ENCODE measurements at places on chromosomes 5 and 9.

- DNase-seq, result no peak
Measured at GRCh38 chr9:1140057-1140456, 89.9 kb downstream of the DMRT2 start.

GRCh38 chr9:110050925-110051355 lies 157.0 kb downstream of the C9orf152 start:
- no peak for DNase-seq

DNA sequence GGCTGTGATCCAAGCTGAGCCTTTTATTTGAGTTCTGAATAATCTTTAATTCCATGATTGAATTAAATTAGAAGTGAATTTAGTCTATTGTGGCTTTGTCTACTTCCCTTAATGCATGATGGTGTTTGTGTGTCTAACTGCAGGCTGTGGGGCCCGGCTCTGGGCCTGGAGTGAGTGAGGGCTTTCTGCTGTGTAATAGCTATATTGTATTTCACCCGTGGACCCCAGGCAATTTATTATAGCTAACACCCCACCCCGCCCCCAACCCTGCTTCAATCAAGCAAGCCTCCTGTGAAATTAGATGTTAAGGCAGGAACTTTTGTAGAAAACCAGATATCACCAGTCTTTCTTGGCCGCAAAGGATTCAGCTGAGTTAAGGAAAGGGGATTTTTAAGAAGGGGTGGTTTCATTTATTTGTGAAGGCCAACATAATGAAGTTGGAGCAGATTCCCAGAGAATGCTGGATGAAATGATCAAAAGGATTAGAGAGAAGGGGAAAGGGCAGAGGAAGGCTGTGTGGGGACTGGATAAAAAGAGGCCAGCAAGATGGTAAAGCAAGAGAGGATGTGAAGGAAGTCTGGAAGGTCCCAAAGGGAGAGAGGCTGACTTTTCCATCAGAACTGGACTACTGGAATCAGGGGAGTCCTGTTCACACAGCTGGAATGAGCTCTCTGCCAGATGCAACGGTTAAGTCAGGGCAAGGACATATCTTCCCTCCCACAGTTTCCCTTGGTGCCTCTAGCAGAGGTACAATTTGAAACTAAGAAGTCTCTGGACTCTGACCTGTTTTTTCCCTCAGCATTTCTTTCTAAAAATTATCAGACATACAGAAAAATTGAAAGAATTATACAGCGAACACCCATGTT lies 125.3 kb upstream of the SAP30L start:
- DNase-seq, result no peak

DNA sequence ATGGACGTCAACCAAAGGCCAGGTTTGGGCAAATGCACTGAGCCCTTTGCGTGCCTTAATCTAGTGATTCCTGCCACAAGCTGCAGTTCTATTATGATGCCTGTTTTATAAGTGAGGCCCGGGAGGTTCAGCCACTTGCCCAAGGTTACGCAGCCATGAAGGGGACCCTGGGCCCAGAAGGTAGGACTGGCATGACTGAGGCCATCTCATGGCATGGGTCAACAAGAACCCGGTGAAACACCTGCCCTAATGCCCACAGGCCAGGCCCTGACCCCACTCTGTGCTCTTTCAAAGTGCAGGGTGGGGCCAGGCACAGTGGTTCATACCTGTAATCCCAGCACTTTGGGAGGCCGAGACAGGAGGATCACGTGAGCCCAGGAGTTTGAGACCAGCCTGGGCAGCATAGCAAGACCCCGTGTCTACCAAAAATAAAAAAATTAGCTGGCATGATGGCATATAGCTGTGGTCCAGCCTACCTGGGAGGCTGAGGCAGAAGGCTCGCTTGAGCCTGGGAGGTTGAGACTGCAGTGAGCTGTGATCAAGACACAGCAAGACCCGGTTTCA lies 8.6 kb downstream of the NINJ1 start:
- no peak for DNase-seq

DNA sequence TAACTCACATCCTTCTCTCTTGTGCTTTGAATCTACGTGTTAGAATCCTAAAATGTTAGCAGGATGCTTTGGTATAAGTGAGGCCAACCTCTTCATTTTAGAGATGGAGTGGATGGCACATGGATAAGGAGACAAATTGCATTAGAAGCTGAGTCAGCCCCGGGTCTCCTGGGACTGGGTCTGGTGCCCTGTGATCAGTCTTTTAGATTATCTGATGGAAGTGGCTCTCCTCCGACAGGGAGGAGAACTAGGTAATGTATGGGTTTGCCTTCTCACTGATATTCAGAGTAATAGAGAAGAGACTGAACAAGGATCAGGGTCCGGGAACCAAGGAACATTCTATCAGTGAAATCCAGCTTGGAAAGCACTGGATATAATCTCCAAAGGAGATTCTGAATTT lies 74.9 kb upstream of the TNFSF8 start:
- DNase-seq, result no peak

DNA sequence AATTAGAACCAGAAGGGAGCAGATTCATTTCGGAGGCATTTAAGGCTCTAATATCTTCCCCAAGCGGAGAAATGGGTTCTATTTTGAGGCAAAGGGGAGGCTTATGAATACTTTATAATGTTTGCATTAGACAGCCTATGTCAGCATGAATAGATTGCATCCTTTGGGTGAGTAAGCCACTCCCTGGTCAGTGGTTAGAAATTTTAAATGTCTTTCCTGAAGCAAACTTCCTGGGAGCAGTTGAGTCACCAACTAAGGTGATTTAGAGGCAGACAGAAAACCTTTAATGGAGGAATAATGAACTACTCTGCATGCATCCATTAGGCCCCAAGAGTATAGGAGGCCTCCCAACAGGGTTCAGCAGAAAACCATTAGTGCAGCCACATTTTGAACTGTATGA lies 204.9 kb downstream of the ELAVL2 start:
- no peak for DNase-seq

DNA sequence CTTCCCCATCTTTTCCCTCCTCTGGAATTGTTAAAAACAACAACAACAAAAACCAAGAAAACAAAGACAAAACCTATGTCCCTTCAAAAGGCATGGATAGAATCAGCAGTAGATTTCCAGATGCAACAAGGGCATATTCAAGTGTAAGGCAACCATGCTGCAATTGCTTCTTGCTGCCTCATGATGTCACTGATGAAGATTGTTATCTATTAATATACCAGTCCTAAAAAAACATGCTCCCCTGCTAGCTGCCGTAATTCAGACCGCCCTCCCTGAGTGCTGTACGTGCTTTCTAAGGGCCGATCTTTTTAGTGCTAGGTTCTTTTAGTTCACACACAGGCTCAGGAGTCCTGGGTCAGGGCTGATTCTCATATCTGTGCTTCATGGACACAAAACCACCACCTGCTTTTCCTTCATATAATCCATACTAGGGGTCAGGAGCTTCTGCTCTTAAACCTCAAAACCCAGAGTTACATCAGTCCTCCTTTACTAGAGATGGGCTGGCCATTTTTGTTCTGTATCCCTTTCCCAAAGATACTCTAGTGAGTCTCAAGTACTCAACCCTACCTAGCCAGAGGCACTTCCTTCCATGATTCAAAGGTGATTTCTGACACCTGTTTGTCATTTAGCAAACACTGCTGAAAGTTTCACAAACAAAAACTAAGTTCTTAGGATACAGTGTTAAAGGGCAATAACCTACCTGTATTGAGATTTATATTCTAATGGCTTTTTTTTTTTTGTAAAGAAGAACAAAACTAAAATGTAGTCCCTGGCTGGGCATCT lies 82.1 kb downstream of the GIN1 start:
- DNase-seq, result no peak

DNA sequence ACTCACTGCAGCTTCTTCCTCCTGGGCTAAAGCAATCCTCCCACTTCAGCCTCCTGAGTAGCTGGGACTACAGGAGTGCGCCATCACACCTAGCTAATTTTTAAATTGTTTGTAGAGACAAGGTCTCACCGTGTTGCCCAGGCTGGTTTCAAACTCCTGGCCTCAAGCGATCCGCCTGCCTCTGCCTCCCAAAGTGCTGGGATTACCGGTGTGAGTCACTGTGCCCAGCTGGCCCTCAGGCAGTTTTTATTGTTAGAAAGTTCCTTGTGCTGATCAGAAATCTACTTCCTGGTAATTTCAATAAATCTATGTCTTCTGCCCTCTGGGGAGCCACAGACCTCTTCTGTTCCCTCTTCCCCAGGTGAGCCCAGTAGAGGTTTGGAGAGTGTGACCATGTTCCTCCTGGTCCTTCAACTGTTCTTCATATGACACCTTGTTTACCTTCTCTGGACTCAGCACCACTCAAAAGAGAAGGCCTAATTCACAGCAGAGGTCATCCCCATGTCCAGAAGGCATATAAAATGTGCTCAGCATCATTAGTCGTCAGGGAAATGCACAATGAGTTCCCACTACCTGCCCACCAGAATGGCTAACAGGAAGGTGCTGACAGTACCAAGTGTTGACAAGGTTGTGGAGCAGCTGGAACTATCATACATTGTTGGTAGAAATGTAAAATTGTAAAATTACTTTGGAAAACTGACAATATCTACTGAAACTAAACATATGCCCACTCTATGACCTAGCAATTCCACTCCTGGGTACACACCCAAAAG lies 10.4 kb downstream of the TMOD1 start:
- DNase-seq, result no peak

GRCh38 chr5:179112469-179113142 lies 52.4 kb downstream of the ZNF354C start:
- DNase-seq, result no peak

GRCh38 chr9:7794196-7794595 lies 5.4 kb downstream of the DMAC1 start:
- no peak for DNase-seq

DNA sequence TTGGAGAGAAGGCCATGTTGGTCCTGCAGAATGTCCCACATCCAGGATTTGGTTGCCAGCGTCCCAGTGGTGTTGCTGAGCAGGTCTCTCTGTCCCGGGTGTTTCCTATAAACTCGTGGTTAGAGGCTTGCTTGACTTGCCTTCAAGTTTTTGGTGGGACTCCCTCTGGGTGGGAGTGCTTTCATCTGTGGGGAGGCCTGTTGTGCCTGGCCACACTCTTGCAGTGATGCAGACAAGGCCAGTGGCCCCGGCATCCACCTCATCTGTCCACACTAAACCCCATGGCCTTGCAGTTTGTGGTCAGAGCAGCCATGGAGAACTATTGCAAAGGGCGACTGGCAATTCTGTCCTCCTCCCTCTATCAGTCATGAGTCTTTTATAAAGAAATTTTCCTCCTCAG lies 71.8 kb downstream of the PHF2 start:
- DNase-seq, result no peak

DNA sequence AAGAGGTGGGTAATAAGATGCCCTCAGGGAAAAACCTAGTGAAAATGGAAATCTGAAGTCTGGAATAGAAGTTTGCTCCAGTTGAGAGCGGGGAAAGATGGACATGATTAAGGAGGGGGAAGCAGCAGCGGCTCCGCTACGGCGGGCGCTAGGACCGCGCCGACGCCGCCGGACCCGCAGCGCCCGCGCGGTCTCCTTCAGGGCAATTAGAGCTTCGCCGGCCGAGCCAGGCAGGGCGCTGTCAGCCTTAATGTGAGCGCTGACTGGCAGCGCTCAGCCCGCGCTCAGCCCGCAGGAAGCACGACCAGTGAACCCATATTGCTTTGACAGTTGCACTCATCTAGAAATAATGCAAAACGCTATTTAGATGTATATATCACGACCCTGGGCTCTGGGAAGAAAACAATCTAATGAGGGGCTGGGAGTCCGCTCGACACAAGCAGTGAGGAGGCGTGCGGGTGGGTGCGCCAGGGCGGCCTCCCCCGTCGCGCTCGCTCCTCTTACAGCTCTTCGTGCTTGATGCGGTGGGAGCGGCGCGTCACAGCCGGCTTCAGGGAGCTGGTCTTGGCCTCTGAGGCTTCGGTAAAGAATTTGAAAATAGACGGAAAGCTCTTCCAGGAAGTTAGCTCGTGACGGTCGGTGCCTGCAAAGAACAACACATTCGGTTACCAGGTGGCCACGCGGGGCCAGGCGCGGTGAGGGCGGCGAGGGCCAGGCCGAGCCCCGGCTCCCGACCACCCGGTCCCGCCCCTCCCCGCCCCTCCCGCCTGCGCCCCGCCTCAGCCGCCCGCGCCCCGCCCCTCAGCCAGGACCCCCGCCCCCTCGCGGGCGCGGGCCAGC lies 37.7 kb downstream of the NR2F1 start:
- DNase-seq, result peak; percentile 15

DNA sequence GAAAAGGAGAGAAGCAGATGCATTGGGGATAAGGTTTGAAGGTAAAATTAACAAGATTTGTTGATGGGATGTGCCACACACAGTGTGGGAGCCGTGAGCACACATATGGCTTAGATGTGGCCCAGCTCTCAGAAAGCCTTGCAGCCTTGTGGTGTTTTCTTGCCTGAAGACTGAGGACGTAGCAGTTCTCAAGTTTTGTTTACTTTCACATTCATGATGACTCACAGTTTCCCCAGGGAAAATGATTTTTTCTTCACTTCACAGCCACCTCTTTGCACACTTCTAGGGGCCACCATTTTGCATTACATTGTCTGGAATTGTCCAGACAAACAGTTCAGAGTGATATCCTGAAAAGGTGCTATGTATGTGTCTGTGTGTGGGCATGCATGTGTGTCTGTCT lies 126.2 kb downstream of the BASP1 start:
- DNase-seq, result no peak

DNA sequence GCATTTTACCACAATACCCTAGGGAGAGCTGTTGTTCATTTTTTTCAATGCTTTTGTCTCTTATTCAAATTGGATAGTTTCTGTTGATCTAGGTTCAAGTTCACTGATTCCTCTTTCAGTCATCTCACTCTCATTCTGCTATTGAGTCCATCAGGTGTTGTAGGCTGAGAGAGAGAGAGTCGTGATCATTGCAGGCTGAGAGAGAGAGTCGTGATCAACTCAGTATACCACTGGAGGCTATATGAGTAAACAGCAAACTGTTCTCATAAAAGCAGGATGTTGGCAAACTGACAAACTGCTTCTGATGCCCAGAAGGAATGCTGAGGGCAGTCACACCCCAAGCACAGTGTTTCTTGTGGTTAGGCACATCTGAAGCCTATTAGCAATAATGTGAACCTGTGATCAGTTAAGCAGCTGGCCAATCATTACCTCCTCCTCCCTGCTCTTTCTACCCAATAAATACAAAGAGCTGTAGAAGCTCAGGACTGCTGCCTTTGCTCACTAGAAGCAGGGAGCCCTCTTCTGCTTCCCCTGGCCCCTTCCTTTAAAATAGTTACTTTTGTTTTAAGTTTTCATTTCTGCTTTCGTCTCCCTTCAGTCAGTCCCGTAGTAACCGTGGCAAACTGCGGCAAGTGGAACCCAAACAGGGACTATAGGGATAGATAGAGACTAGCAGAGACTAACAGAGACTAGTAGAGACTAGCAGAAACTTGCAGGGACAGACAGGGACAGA lies 476.1 kb upstream of the ACO1 start:
- no peak for DNase-seq

GRCh38 chr9:92064711-92065110 lies 50.5 kb downstream of the SPTLC1 start:
- DNase-seq, result no peak

DNA sequence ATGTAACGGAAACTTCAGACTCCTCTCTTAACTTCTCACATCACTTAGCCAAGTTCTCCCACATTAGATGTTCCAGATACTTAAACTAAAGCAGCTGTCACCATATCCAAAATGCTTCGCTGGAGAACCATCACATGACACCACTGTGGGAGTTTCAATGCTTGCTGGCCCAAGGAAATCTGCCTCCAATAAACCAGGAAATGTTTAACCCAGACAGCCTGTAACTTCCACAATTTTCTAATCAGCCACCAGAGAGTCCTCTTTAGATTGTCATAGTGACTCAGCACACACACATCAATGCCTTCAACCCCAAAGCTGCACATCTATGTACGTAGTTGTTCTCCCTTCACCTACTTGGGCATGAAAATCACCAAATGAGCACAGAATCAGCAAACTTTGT lies 118.7 kb downstream of the LPAR1 start:
- no peak for DNase-seq

- DNase-seq, result no peak
Measured at GRCh38 chr5:139964994-139965565, 78.0 kb downstream of the NRG2 start.

- DNase-seq, result no peak
Measured at GRCh38 chr9:107632216-107632615, 142.6 kb upstream of the KLF4 start.
